CD8-positive, alpha-beta memory T cell (primary cell): ENCODE measurements at places on chromosomes 2 and 18. TPM values are rescaled to one million over a fixed set of nuclear protein-coding genes. Genes with fewer than 3 reads are reported as not detected.

Gene THADA
- 12.2 TPM for polyA plus RNA-seq

Gene SCN9A
- polyA plus RNA-seq, result not detected

GRCh38 chr2:84906108-84906899 is 848 bp downstream of the TMSB10 start:
- peak; percentile 52 for DNase-seq

Gene DGUOK
- 188 TPM for polyA plus RNA-seq

Gene PFN4
- polyA plus RNA-seq, result not detected

Gene M1AP
- polyA plus RNA-seq, result 0.39 TPM

- DNase-seq, result no peak
Observed at GRCh38 chr2:133976659-133977058, 277.2 kb upstream of the MGAT5 start.

DNA sequence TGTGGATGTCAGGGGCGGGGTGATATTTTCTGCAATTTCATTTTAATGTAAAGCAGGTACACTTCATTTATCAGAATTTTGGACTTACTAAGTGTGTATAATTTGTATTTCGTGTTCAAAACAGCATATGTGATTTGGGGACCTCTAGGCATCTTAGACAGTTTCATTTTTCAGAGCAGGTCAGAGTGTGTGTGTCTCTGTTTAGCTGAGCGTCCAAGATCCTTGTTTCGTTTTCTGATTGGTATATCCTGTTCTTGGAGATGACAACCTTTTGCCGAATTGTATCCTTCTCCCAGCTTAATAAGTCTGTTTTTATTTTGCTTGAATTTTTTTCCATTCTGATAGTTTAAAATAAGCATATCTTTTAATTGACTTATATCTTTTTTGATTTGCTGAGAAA is 128.3 kb downstream of the KCNJ3 start:
- no peak for DNase-seq

DNA sequence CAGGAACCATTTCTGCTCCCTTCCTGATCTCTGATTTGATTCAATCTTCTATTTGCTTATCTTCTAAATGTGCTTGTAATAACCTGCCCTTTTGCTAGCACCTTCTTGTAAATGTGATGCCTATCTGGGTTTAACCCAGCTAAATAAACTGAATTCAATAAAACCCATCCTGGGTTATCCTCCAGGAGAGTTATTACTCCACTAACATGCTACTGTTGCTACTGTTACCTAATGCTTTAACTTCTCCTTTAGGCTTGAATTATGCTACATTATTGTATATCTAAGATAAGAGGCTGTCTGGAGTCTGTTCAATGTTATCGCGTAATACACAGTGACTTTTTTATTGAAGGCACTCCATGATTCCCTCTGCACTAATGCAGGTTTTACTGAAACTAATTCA is 206.5 kb upstream of the CTAGE1 start:
- DNase-seq, result no peak

GRCh38 chr2:45629971-45630370 is 18.9 kb upstream of the SRBD1 start:
- DNase-seq, result no peak
